Stomach (tissue), 19 donors: ENCODE measurements at places on chromosomes 12 and 14.

GRCh38 chr14:104791425-104791824 lies 4.1 kb downstream of the AKT1 start:
- DNase-seq: no peak

GRCh38 chr12:31877884-31878283 lies 81.3 kb upstream of the RESF1 start:
- DNase-seq: no peak

- peak; percentile 31 for DNase-seq
Measured at GRCh38 chr14:67457782-67458181, 30.7 kb downstream of the TMEM229B start.

DNA sequence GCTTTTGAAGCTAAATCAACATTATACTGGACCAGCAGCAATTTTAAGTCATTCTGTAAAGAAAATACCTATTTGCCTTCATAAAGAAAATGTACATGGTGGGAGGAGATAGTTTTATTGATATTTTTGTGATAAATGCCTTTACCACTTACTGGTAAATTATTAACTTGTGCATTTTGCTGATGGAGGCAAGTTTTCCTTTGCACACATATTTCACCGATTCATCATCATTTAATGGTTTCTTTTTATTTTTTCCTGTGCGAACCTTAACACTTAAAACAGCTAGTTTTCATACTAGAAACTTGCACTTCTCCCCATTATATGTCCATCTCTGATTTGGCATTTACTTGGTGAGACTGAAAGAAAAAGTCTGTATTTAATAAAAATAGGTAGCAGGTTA lies 239.3 kb downstream of the TRHDE start:
- DNase-seq: no peak

DNA sequence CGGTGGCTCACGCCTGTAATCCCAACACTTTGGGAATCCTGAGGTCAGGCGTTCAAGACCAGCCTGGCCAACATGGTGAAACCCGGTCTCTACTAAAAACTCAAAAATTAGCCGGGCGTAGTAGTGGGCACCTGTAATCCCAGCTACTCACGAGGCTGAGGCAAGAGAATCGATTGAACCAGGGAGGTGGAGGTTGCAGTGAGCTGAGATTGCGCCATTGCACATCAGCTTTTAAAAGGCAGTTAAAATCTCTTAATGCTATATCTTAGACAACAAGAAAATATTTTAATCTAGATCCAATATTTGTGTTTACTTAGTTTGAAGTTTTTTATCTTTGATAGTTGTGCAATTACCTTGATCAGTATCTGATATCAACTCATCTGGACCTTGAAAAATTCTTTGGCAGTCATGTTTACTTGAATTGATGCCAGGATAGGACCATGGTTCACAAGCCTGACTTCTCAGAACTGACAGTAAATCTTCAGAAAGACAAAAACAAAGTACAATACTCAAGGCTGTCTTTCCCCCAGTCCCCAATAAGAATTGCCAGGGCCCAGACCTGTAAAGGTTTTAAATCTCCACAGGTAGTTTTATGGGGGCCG lies 135.0 kb upstream of the AEBP2 start:
- DNase-seq: no peak

DNA sequence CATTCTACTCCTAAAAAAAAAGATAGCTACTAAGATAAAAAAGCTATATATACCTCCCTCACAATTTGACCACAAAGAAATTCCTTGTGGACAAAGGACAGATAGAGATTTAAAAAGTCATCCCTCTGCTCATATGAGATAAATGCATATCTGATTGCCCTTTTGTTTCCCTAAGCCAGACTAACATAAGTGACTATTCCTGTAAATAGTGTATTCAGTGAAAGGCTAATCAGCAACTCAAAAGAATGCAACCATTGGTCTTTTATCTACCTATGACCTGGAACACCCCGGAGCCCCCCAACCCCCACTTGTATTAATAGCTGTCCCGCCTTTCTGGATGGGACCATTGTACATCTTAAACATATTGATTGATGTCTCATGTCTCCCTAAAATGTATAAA lies 6.3 kb upstream of the TMPO start:
- DNase-seq: no peak

DNA sequence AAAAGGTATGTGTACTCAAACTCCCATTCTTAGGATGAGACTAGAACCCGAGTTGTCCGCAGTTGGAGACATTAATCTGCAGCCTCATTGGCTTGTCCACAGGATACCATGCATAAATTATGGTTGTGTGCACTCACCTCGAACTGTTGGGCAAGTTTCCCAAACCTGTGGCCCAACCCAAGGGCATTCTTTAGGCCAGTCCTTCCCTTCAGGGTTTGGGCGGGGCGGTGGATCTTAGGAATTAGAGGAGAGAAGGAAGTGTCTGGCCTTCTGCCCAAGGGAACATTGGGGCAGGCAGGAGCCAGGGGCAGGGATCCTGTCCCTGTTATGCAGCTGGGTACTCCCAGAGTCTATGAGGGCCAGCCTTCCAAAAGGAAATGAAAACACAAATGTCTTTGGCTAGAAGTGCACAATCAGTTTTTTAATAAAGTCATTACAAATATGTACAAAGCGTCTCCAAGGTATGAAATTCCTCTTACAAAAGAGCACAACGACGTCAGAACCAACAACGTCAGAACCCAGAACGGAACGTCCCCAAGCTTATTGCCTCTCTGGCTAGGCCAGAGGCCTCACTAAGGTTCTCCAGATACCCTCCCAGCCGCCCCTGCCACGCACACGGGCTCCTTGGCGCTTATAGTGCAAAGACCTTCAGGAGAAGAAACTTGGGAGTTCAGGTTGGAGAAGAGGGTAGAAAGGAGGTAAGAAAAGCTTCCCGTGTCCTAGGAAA lies 25.3 kb downstream of the HRK start:
- no peak for DNase-seq

DNA sequence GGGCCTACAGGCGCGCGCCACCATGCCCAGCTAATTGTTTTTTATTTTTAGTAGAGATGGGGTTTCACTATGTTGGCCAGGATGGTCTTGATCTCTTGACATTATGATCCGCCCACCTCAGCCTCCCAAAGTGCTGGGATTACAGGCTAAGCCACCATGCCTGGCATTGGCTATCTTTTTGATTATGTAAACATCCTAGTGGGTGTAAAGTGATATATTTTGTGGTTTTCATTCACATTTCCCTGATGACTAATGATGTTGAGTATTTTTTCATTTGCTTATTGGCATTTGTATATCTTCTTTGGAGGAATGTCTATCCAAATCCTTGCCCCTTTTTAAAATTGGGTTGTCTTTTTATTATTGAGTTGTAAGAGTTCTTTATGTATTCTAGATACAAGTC lies 16.3 kb downstream of the CREBL2 start:
- DNase-seq: no peak

DNA sequence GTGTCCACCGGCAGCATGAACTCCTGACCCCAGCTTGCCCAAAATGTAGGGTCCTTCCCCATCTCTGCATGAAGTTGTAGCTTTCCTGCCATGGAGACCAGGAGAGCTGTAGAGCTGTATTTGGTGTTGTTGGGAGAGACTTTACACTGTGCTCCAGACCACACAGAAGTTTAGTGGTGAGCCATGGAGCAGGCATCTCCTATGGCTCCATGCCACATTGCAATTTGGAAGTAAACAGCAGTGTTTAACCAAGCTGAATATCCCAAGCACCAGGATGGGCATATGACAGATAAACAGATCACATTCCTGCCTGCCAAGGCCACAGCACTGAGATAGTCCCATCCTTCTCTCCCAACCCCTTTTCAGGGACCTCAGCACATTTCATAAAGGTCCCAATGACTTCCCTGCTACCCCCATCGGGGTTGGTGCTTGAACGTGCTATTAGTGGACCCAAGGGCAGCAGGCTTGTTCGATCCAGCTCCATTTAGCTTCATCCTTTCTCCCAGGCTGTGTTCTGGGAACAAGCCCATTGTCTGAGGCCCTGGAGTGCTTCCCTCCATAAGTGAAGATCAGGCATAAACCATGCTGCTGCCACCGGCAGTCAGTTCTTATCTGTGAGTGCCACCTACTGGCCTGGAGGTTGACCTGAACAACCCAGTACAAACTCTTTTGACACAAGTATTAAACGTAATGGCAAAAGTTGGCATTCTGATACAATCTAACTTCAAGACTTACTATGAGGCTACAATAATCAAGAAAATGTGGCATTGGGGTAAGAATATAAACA lies 172.3 kb upstream of the ATXN7L3B start:
- no peak for DNase-seq

DNA sequence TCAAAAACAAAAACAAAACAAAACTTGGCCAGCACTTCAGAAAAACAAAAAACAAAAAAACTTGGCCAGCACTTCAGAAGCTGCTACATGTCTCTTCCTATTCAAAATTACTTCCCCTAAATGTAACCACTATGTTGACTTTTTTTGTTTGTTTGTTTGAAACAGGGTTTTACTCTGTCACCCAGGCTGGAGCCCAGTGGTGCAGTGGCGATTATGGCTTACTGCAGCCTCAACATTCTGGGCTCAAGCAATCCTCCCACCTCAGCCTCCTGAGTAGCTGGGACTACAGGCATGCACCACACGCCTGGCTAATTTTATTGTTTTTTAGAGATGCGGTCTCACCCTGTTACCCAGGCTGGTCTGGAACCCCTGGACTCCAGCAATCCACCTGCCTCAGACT lies 38.0 kb upstream of the PPP4R3A start:
- DNase-seq: no peak

DNA sequence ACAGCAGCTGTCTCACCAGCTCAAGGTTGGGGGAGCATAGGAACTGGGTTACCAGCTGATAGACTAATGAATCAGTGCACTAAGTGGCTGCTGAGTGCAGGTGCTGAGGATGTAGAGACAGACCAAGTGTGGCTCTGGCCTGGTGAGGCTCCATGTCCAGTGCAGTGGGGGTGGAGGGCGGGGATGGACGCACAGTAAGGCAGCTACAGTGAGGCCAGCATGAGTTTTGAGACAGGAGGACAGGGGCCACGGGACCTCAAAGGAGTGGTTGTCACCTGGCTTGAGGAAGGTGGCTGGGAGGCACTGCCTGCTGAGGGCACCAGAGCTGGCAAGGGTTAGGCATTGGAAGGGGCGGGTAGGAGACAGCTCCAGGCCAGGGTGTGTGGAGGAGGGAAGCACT lies 37.0 kb downstream of the SYNE3 start:
- no peak for DNase-seq

GRCh38 chr12:71108355-71108754 lies 49.4 kb downstream of the TSPAN8 start:
- no peak for DNase-seq

GRCh38 chr12:107843351-107844311 lies 69.1 kb downstream of the ASCL4 start:
- no peak for DNase-seq

DNA sequence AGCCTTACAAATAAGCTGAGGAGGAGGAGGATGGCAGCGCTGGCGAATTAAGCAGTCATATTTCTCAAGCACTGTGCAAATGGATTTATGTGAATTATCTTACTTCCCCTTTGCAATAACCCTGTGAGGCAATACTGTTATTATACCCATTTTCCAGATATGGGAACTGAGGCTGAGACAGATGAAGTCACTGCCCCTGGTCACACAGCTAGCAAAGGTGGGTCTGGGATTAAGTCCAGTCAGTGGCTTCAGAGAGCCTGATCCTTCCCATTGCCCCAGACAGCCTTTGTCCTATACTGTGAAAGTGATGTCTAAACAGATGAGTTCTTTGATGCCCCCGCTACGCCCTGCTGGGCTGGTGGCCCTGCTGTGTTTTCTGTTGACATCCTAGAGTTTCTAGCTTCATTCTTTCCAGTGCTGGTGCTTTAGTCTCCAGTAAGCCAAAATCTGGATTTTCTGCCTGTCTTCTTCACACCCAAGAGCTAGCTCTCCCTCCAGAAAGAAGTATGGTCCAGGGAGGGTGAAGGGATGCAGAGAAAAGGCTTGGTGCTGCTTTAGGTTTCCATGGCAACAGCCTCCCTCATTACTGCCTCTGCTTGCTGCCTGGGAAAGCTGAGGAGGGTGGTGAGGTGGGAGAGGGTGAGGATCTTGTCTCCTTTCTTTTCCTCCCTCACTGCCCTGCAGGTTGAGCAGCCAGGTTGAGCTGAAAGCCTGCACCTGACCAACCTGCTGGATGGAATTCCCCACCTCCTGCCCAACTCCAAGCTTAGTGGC lies 30.7 kb downstream of the TMEM63C start:
- DNase-seq: no peak

- no peak for DNase-seq
Measured at GRCh38 chr12:3193131-3193530, 116.0 kb downstream of the TSPAN9 start.

- peak; percentile 58 for DNase-seq
Measured at GRCh38 chr12:123571343-123571813, 13.0 kb upstream of the TMED2 start.

GRCh38 chr12:6548966-6549683 lies 6.7 kb downstream of the IFFO1 start:
- no peak for DNase-seq

- no peak for DNase-seq
Measured at GRCh38 chr14:102164241-102164641, 24.5 kb downstream of the WDR20 start.

DNA sequence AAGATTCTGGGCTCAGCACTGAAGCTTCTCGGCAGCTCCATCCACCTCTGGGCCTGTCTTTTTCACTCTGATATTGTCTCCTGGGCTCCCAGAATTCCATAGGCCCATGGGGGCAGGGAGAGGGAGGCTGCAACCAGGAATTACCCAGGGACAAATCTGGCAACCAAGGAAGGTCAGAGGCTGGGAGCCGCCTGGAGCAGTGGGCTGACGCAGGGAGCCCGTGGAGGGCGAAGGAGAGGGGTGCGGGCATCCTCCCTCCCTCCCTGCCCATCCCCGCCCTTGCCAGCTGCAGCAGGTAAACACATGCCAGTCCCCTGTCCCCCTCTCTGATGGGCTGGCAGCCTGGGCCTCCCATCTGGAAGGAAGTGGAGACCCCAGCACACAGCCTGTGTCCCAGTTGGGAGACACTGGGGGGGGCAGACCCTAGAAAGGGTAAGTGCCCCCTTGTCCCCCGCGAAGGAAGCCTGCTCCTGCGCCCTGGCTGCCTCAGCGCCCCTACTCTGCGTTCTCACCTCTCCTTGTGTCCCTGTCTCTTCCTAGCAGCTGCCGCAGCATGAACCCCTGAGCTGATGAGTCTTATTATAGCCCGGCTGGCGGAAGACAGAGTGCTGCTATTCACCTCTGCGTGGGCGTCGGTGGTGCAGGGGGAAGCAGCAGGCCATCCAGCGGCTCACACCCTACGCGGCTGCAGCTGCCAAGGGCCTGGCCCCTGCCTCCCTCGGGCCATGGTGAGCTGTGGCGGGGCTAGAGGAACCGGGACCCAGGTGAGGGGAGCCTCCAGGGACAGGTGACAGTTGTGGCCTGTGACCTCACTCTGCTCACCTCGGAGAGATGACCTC lies 6.7 kb downstream of the LRTM2 start:
- DNase-seq: no peak

GRCh38 chr12:125454786-125455480 lies 389.7 kb downstream of the AACS start:
- DNase-seq: no peak

DNA sequence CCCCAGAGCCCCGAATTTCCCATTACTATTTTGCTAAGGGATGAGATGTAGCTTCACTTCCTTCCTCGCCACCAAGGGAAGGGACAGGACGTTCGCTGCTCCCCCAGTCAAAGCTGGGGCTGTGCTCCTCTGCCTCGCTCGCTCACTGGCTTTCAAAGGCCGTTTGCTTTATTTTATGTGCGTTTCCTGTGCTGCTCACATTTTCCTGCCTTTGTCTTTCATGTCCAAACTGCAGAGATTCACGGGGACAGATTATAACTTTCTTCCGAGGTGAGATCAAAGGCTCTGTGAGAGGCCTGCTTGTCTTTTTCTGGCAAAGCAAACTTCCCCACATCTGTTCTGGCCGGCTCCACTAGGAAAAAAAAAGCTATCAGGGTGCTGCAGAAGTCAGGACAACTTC lies 76.0 kb upstream of the FZD10 start:
- no peak for DNase-seq
